ENCODE measurements at places on chromosomes 7 and 10. TPM values are rescaled to one million over a fixed set of nuclear protein-coding genes. Genes with fewer than 3 reads are reported as not detected.

DNA sequence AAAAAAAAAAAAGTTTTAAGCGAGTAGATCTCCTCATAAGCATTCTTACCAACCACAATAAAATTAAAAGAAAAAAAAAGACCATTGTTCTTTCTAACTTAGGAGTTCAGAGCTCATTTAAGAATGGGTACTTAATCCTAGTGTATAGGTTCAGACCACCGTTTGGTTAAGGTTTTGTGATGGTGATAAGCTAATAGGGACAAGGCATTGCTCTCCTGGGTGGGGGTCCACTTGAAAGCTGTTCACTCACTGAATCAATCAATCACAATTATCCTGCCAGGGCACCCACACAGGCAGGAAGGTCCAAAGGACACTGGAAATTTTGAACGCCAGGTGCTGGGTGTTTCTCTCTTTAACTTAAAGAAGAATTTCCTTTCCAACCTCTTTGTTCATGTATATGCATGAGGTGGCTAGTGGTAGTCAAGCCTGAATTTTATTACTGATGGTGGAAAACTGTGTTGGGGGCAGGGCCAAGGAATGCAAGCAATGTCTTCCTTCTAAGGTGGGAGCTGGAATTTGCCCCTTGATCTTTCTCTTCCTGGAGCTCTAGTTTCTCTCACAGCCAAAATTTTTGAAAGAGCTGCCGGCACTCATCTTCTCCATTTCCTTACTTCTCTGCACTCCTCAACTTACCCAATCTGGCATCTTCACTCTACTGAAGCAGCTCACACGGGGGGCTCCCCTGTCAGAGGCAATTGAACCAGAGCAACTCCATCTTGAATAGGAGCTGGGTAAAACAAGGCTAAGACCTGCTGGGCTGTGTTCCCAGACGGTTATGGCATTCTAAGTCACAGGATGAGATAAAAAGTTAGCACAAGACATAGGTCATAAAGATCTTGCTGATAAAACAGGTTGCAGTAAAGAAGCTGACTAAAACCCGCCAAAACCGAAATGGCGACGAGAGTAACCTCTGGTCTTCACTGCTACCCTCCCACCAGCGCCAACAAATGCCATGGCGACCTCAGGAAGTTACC, 7.5 kb upstream of the FAM131B start:
- DNase-seq = no peak

DNA sequence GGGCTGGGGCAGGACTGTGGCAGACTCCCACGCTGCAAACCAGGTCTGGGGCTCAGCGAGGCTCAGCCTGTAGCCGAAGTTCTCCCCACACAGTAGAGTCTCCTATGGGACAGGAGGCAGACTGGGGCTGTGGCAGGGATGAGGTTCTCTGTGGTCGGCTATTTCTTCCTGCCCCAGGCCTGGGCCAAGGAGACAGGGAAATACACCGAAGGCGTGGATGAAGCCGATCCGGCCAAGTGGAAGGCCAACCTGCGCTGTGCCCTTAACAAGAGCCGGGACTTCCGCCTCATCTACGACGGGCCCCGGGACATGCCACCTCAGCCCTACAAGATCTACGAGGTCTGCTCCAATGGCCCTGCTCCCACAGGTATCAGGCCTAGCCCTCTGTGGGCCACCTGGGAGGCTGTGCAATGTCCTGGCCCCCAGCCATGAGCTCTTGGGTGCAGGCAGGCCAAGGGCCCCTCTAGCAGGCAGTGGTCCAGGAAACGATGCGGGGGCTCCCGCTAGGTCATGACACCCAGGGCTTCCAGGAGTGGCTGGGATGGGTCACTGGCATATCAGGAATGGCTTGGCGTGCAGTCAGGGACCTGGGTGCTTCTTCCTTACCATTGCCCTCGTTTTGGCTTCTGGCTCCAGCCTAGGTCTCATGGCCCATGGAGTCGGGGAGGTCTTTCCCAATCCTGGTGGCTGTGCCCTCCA, 8.1 kb downstream of the IRF5 start:
- DNase-seq = no peak

DNA sequence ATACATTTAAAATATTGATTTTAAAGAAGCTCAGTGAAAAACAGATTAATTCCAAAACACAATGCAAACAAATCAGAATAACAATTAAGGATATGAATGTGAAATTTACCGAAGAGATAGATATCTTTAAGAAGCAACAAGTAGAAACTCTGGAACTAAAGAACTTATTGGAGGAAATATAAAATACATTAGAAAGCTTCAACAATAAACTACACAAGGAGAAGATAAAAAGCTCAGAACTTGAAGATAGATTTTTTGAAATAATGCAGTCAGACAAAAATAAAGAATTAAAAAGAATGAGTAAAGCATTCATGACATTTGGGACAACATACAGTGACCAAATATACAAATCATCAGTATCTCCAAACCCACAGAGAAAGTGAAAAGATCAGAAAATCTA, 43.2 kb downstream of the HIBADH start:
- DNase-seq = no peak

- DNase-seq = no peak
Observed at GRCh38 chr7:12217311-12217710, 6.2 kb downstream of the TMEM106B start.

GRCh38 chr10:132886211-132887099, 55.9 kb downstream of the CFAP46 start:
- peak; percentile 33 for DNase-seq

DNA sequence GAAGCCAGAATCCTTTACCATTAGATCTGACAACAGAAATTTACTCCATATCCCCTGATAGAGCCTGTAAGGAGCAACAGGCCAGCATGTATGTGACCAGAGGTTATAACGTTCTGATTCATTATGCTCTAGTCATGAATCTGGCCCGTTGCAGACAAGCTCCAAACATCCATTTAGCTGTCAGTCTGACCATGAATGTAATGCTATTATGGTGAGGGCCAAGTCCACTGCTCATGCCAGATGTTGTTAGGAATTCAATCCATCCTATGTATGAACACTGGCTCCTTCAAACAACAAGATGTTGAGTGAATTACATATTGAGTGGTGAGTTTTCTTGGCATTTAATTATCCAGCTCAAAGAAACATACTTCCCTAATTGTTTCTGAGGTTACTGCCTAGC, 610.1 kb upstream of the ANKRD30A start:
- no peak for DNase-seq

GRCh38 chr7:87627634-87627994, 584 bp upstream of the RUNDC3B start:
- no peak for DNase-seq

- DNase-seq = peak; percentile 18
Observed at GRCh38 chr10:29969255-29970011, 90.0 kb downstream of the JCAD start.

DNA sequence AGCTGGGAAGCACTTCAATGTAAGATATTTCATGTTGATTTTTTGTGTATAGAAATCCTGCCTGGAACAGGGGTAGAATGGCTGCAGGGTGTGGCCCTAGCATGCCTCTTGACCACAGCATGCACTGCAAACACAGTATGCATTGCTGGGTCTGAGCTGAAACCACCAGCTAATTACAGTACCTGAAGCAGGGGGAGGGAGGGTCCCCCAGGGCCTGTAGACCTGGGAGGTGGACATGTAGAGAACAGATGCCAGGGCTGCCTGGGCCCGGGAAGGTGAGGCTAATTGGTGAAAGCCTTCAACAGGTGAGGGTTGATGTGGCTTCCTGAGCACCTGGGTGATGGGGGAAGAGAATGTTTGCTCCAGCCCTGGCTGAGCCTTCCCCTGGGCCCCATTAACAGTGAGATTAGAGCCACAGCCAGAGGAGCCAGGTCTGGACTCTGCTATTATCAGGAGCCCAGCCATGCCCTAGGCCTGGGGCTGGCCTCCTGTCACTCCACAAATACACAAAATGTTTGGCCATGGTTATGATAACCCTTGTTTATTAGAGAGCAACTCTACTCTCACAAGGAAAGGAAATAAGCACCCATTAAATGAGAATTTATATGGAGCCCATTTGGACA, 83.3 kb downstream of the PLXNA4 start:
- DNase-seq = no peak

GRCh38 chr7:133869556-133869955, 257.6 kb upstream of the LRGUK start:
- no peak for DNase-seq

- DNase-seq = no peak
Observed at GRCh38 chr7:10483671-10484070, 490.0 kb upstream of the PHF14 start.

DNA sequence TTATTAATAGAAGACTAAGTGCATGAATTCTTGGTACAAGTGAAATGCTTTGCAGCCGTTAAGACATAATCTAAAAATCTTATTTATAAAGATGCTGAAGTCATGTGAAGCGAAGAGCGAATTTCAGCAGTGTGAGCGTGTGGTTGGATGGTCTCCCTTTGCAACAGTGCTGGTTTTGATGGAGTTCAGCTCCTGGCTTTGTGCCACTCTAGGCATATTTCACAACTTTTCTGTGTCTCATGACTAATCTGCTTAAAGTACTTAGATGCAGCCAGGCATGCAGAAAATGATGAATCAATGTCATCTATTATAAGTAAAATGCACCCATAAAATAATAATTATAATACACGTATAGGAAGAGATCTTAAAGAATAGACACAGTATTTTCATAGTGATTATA, 107.2 kb upstream of the TCERG1L start:
- DNase-seq = no peak

DNA sequence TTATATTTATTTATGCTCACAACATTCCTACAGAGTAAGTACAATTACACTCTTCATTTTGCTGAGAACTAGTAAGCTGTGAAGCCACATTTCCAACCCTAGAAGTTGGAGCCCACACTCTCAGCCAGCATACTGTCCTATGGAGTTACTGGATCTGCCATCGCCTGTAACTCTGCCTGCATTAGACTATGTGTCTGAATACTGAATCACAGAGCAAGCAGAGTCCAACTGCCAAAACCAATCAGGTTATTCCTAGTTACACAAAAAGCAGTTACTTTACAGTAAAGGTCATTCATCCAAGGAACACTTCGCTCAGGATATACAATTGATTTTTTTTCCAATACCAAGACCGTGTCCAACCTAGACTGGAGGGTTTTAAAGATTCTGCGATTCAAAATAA, 21.5 kb downstream of the CTAGE6 start:
- no peak for DNase-seq

- peak; percentile 39 for DNase-seq
Observed at GRCh38 chr7:45888185-45888992, at the start of gene IGFBP1. Gene IGFBP1 (plus strand): TSS chr7:45888488. CDS start chr7:45888653, 165 bp downstream.

DNA sequence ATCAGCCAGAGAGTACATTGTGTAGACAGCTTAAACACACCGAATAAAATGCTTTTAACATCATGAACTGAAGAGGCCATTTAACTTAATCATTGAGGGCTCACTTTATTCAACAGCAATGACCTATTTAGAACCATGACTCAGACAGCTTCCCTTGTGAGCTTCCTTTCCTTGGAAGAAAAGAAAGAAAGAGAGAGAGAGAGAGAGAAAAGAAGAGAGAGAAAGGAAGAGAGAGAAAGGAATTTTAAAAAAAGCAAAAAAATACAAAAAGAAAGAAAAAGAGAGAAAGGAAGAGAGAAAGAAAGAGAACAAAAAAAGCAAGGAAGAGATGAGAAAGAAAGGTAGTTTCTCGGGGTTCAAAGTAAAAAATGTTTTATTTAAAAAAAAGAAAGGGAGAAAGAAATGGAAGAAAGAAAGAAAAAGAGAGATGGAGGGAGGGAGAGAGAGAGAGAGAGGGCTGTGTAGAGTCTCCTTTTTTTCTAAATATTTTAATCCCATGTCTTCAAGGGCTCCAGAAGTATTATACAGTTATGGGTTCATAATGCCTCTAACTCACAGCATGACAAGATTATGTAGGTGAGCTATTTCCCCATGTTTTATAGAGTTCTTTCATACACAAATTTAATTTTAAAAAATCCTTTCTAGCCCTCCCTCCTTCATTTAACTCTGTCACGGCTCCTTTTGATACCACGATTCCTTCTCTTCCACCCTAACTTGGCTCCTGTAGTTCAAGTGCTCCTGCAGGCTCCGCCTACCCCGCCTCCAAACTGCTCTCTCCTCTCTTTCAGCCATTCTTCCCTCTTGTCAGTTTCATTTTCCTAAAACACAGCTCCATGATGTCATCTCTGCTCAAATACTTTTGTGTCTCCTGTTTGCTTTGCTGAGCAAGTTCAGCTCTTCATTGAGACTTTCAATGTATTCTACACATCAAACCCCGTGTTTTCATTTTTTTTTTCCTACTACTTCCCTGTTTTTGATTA, 85.5 kb downstream of the PRTFDC1 start:
- peak; percentile 50 for DNase-seq

GRCh38 chr7:115008465-115009114, 86.7 kb downstream of the MDFIC start:
- DNase-seq = peak; percentile 14

DNA sequence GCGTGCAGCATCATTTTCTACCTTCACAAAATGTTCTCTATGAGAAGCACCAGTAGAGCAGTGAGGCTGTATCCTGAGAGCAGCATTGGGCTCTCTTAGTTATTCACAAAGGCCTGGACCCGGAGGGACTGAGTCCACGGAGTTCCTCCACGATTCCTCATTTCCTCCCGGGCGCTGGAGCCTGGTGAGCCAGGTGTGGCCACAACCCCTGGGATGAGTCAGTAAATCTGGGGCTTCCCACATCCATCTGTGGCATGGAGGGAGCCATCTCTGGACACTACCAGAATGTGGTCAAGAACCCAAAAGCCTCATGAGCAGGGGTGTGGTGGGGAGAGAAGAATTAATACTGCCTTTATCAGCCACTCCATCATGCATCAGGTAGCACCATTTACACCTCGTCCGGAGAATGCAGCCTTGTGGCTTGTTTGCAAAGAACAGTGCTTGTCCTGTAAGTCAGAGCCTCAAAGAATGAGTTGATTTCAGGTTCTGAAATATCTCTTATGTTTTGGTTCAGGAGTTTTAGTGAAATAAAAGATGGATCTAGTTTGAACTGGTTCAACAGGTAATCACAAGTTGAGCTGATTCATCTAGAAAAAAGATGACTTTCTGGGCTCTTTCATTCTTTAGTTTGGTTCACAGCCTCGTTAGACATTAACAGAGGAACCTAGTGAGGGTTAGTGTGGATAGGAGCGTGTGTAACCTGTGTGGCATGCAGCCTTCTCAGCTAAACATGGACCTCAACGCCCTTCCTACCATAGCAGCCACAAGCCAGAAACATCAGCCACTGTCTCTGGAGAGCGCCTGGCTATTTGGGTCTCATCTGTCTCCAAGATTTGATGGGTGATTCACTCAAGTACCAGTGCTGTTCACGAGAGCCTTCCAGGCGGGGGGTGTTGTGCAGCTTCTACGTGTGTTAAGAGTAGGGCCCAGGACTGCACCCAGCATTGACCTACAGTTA, 95.2 kb downstream of the WDR37 start:
- DNase-seq = no peak

GRCh38 chr10:12807096-12807755, 194.3 kb downstream of the CCDC3 start:
- DNase-seq = no peak

HABP2 gene
- 1.2 TPM for total RNA-seq

ATOH7 gene
- not detected for total RNA-seq

NEUROD6 gene
- total RNA-seq = not detected

HACD1 gene
- 16.6 TPM for total RNA-seq

SCIN gene
- 16.4 TPM for total RNA-seq

NXPH1 gene
- total RNA-seq = 0.09 TPM
